ENCODE measurements at places on chromosomes 16 and 17.
A peak's percentile ranks its signal among the peaks of the same experiment; 100 is the strongest.

DNA sequence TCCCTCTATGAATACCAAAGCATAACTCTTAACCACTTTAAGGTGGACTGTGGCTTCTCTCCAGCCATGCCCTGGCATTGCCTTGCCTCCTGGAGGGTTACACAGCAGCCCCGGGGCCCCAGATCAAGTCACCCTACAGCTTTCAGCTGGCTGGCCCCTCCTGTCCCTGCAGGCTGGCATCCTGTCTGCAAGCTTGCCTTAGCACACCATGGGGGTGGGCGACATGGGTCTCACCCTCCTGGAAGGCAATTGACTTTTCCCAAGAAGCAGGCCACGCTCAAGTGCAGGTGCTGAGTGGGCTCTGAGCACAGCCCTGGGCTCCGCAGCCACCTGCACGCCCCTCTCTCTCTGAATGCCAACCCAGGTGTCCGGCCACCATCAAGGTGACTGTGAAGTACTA is 25.8 kb upstream of the AKTIP start:
- no peak overlapping the region for H3K27ac ChIP-seq
- no peak overlapping the region for H3K4me3 ChIP-seq
- no peaks in the 10 kb centered on the region for H3K4me1 ChIP-seq
- no peak for DNase-seq

DNA sequence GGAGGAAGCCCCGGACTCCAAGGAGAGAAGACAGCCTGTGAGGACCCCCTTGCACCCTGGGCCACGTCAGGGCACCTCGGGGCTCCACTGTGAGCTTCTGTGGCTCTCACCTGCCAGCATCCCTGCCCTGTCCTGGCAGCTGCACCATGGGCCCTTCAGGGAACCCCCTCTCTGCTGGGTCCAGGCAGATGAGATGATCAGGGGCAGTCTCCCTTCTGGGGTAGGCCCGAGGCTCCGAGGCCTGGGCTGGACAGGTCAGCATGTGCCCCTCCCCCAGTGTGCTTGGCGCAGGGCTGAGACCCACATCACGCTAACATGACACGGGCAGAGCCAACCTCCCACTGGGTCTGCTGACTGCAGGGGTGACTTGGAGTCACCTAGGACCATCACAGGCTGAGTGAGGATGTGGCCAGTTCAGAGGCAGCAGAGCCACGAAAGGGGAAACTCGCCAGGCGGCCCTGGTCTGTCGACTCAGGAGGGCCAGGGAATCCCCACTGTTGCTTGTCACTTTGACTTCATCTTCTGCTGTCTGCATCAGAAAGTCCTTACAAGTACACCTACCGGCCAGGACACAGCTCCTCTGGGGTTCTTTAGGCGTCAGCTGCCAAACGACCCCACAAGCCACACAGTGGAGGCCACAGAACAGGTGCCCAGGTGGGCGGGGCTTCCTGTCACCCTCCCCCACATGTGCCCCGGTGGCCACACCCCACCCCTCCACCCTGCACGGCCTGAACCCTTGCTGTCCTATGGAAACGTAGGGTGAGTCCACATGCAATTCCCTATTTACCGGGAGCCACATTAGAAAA is 2.2 kb downstream of the GALNS start:
- H3K36me3 ChIP-seq, result peaks cover 1% of the 10 kb centered on the region
- no peak overlapping the region for H3K4me3 ChIP-seq
- DNase-seq, result peak; percentile 55
- no peak overlapping the region for H3K27ac ChIP-seq
- peaks cover 30% of the 10 kb centered on the region for H3K4me1 ChIP-seq

DNA sequence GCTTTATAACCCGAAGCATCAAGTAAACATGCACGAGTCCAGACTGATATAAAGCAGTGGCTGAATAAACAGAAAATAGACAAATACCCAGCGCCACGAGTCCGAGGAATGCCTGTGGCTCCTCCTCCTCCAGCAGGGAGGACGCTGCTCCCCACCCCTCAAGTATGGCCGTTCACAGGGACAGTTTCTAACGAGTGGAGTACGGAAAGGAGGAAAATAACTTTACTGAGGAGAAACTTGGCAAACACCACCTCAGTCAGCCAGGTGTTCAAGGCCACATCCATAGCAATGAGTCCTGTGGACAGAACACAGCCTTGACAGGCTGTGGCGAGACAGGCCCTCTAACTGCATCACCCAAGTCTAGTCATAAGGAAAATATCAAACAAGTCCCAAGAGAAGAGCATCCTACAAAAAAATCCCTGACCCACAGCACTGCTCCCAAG is 9.2 kb downstream of the ZDHHC7 start:
- H3K27ac ChIP-seq, result no peak overlapping the region
- no peaks in the 10 kb centered on the region for H3K27me3 ChIP-seq
- H3K36me3 ChIP-seq, result peaks cover 12% of the 10 kb centered on the region
- no peak for DNase-seq

DNA sequence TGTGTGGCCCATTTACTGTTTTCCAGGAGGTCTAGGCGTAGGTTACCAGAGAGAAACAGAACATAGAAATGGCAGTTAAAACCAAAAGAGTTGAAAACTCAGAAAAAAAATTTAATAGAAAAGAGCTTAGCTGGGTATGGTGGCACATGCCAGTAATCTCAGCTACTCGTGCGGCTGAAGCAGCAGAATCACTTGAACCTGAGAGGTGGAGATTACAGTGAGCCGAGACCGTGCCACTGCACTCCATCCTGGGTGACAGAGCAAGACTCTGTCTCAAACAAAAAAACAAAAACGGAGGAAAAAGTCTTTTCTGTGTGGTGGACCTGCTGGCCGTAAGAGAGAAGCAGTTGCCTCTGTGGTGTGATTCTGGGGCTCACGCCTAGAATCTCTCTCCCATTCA is 35.8 kb downstream of the MRTFB start:
- no peak overlapping the region for H3K27ac ChIP-seq
- H3K27me3 ChIP-seq, result no peaks in the 10 kb centered on the region
- DNase-seq, result no peak
- H3K4me1 ChIP-seq, result peaks cover 21% of the 10 kb centered on the region
- H3K36me3 ChIP-seq, result no peaks in the 10 kb centered on the region

DNA sequence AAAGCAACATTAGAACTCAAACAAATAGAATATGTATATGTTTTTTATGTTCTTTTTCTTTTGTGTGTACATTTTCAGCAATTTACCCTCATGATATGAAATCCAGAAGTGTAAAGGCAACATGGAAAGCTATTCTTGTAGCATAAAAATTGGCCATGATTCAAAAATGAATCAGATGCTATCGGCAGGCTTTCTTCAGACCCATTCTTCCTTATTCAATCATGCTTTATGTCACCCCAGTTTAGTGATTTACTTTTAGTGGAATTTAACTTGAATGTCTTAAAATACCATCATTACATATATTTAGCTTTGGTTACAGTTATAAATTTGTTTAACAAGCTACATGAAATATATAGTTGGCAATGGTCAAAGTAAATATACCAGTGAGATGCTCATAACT is 21.4 kb upstream of the SMIM36 start:
- no peak overlapping the region for H3K4me3 ChIP-seq
- DNase-seq, result no peak
- no peaks in the 10 kb centered on the region for H3K36me3 ChIP-seq
